Hindlimb muscle (tissue), 1 donor: ENCODE measurements at places on chromosomes 2 and 18.

GRCh38 chr2:83747141-83747540 lies 711.9 kb downstream of the SUCLG1 start:
- no peak for DNase-seq

DNA sequence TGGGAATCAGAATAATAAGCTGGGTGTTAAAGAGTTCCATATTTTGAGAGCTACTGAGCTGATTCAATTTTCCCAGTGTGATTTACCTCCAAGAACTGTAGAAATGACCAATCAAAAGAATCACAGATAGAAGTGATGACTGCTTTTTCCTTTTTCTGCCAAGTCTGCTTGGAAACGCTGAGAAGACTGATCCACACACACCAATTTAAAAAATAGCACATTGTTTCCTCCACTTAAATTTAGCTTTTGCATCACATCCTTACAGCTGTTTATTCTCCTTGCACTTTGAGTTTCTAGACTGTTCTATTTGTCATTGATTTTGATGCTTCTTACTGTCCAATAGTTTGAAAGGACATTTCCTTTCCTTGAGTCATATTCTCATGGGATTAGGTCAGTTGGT lies 590.3 kb upstream of the CHAC2 start:
- DNase-seq, result no peak

DNA sequence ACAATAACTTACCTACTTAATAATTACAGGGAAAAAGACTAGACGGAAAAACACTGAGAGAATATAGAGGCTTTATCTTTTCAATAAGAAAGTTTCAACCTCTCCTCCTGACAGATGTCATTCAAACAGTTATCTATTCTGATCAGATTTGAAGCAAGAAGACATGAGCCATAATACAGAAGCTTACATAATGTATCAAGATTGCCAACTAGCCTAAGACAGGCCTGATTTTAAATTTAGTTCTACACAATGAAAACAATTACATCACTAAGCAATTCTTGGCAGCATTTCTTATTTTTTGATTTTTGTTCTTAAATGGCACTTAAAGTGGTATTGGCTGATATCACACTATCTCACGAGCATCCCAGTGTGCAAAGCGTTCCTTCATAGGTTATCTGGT lies 41.6 kb downstream of the GPR155 start:
- DNase-seq, result no peak

DNA sequence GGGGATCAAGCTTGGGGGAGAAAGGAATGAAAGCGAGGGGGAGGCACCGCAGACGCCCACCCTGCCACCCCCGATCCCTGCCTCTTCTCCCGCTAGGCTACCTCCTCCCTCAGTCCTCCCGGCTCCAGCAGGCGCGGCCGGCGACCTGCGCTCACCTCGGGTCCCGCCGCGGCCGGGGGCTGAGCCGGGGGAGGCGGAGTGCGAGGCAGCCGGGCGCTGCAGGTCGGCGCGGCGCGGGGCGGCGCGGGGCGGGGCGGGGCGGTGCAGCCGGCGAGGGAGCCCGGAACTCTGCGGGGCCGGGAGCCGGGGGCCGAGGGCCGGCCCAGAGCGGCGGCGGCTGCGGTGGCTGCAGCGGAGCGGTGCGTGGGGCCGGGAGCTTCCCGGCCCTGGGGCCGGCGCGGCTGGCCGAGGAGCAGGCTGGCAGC lies 477 bp downstream of the ACVR1 start:
- peak; percentile 62 for DNase-seq

GRCh38 chr2:105117565-105117964 lies 79.7 kb downstream of the MRPS9 start:
- no peak for DNase-seq

DNA sequence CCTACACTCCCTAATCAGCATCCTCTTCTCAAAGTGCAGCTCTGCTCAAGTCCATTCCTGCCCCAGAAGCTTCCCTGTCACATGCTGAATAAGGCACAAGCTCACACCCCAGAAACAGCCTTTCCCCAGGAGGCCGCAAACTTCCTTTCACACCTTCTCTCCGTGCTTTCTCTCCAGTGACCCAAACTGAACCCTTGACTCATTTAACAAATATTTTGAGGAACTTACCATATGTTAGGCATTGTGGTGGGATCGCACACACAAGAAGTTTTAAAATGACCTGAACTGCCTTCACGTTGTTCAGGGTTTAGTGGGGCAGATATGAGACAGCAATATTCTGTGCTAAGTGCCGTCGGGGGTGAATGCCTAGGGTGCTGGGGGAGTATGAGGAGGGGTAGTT lies 161.3 kb downstream of the INSIG2 start:
- DNase-seq, result no peak

GRCh38 chr2:24870891-24871705 lies 48.9 kb downstream of the ADCY3 start:
- no peak for DNase-seq

DNA sequence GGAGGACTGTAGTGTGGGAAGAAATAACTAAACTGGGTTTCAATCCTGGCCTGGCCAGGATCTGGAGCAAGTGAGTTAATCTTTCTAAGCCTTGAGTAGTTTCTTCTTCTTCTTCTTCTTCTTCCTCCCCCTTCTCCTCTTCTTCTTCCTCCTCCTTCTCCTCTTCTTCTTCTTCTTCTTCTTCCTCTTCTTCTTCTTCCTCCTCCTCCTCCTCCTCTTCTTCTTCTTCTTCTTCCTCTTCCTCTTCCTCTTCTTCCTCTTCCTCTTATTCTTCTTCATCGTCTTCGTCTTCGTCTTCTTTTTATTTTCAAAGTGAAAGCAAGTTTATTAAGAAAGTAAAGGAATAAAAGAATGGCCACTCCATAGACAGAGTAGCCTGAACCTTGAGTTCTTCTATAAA lies 6.5 kb upstream of the IL1RN start:
- no peak for DNase-seq

DNA sequence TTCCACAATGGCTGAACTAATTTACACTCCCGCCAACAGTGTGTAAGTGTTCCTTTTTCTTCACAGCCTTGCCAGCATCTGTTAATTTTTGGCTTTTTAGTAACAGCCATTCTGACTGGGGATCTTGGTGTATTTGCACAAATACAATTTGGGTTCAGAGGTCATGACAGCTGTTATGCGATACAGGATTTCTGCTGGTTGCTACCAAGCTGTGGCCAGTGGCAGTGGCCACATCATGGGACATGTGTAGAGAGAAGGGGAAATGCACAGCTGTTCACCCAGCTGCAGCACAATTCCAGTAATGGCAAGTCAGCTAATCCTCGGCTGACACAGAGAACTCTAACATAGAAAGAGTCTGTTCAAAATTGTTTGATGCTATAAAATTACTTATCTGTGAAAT lies 21.0 kb upstream of the SELENOI start:
- DNase-seq, result no peak

GRCh38 chr2:6946722-6947121 lies 29.5 kb downstream of the RNF144A start:
- no peak for DNase-seq

DNA sequence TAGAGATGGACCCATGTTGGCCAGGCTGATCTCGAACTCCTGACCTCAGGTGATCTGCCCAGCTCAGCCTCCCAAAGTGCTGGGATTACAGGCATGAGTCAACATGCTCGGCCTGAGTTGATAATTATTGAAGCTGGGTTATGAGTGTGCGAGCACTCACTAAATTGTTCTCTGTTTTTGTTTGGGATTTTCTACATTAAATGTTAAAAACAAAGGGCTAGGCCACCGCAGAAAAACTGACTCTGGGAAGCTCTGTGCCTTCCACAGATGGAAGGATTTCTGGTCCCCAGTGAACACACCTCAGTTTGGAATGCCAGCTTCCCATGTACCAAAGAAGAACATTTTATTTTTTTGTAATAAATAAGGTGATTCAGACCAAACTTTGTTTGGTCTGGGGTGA lies 83.0 kb downstream of the XRCC5 start:
- no peak for DNase-seq

DNA sequence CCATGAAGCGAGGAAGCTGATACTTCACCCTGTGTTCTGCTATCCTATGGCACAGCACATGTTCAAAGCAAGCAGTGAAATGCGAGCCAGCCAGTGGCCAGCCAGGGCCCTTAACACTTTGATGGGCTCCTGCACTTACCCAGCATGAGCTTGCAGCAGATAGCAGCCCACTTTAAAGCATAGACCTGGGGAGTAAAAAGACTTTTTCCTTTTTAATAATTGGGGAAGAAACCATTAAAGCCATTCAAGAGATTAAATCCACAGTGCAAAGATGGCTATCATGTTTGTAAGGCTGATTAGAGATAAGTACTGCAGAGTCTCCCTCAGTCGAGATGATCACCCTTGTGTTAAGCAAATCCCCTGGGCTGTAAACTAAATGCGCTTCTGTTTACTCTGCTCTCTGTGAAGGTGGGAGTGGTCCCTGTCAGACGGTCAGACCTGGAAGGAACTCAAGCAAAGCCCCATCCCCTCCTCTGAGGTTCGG lies 15.7 kb downstream of the CCBE1 start:
- no peak for DNase-seq

DNA sequence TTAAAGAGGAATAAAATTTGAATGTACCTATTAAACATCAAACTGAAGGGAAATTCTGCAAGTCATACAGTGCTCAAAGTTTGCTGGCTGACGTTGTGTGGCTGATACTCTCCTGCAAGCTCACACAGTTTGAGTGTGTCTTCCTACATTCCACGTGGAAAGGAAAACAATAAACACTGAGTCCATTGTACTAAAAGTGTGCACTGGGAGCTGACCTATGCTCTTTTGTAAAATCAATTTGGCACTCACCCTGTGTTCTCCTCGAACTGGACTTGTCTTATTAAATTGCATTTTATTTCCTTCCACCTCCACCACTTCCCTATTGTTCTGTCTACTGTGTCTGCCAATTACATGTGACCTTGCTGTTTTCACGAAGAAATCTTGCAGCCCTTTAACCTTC lies 458.0 kb downstream of the CPS1 start:
- no peak for DNase-seq

GRCh38 chr2:20625491-20626391 lies 25.2 kb downstream of the HS1BP3 start:
- no peak for DNase-seq

- DNase-seq, result no peak
Observed at GRCh38 chr2:239222312-239222660, 178.5 kb downstream of the HDAC4 start.

- no peak for DNase-seq
Observed at GRCh38 chr2:226380679-226381078, 418.9 kb downstream of the IRS1 start.

DNA sequence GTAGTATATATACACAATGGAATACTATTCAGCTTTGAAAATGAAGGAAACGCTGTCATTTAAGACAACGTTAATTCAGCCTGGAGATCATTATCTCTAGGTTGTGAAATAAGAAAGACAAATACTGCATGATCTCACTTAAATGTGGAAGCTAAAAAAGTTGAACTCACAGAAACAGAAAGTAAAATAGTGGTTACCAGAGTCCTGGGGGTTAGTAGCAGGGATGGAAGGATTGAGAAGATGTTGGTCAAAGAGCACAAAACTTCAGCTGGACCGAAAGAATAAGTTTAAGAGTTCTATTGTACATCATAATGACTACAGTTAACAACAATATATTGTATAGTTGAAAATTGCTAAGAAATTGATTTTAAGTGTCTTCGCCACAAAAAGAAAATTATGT lies 670.3 kb downstream of the NR4A2 start:
- DNase-seq, result no peak

DNA sequence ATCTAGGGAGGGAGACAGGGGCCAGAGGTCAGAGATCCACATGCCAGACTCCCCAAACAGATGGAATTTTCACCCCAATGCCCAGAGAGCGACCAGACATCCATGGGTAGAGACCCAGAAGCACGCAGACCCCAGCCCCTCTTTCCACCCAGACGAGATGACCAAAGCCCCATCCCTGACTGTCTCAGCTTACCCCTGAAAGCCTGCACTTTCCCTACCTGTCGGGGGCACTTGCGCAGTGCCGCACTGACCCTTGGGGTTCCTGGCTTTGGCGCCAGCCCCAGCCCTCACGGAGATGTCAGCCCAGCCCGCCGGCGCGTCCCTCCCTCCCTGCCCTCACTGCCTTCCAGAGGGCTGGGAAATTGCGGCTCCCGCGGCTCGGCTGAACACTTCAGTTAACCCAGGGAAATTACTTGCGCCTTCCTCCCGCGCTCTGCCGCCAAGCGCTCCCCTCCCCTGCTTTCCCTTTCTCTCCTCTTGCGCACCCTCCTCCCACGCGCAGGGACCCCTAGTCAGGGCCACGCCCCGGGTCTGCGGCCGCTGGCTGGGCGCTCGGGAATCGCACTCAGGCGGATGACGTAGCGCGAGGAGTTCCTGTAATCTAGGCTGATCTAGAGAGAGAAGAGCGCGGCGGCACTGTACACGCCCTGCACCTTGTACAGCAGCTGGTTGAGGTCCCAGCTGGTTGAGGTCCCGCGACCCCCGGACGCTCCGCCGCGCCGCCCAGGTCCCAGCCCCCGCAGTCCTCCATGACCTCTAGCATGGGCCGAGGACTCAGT lies 12.0 kb downstream of the ALPG start:
- peak; percentile 14 for DNase-seq

DNA sequence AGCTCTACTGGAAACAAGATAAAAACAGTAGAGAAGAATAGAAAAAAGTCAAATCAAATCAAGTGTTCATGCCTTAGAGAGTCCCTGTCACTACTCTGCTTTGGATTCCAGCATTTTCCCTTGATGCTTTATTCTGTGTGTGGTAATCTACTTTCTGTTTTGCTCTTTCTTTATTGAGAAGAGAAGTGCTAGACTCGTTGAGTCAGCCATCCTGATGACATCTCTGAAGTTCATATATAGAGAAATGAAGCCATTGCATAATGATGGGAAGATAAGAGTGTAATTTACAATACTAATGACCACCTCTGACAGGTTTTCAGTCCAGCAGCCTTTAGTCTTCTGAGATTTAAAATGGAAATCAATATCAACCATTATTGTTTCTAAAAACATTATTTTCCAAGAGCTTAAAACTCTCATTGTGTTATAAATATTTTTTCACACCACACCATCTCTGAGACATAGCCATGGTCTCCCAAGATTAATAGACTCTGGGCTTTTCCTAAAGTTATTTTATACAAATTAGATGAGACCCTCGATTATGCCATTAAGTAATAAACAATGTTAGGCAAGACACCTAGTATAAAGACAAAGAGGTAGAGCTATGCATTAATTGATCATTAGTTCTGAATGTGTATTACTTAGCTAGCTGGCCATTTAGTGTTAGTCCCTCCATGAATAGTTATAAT lies 679.0 kb upstream of the ACVR2A start:
- DNase-seq, result no peak

DNA sequence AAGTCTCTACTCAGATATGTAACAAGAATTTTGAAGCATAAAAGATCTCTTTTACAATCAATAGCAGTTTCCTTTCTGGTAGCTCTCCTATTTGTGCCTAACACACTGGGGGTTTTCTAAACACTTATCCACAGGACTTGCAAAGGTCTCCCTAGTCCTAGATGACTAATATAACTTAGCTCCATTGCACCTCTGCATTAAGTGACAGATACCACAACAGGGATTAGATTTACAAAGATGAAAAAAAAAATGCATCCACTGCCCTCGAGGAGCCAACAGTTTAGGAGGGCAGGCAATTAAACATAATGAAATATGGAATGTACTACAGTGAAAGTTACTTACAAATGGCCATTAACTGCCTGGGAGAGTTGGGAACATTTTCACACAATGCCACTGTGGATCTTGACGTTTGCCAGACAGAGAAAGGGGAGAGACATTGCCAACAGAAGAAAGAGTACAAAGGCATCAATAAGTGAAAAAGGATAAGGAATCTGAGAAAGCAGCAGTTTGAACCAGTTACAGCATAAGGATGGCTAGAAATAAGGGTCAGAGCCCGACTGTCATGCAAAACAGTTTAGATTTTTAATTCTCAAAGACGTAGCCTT lies 14.3 kb downstream of the PPP3R1 start:
- no peak for DNase-seq

- peak; percentile 11 for DNase-seq
Observed at GRCh38 chr2:62038975-62039771, 133.7 kb downstream of the COMMD1 start.
